ENCODE measurements at places on chromosomes 2 and 18. TPM values are rescaled to one million over a fixed set of nuclear protein-coding genes. Genes with fewer than 3 reads are reported as not detected.

GRCh38 chr2:133841900-133842299, 273.6 kb upstream of the NCKAP5 start:
- no peak for DNase-seq

GRCh38 chr18:77002496-77002895, 130.1 kb downstream of the MBP start:
- DNase-seq = no peak

DNA sequence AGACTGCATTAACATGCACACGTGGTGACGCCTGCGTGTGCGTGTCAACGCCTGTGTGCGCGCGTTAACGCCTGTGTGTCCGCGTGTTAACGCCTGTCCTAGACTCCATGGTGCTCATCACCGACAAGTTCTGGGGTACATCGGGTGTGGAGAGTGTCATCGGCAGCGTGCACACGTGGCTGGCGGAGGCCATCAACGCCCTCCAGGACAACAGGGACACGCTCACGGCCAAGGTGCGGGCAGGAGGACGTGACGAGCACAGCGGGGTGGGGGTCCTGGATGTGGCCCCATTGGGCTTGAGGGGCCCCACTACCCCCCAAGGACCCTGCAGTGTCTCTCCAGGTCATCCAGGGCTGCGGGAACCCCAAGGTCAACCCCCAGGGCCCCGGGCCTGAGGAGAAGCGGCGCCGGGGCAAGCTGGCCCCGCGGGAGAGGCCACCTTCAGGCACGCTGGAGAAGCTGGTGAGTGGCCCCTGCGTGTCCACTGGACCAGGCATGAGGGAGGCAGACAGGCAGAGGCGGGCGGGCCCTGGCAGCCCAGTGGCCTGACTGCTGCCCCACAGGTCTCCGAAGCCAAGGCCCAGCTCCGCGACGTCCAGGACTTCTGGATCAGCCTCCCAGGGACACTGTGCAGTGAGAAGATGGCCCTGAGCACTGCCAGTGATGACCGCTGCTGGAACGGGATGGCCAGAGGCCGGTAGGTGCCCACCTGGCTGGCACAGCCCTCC, 29.2 kb downstream of the GPC1 start:
- peak; percentile 69 for DNase-seq

DNA sequence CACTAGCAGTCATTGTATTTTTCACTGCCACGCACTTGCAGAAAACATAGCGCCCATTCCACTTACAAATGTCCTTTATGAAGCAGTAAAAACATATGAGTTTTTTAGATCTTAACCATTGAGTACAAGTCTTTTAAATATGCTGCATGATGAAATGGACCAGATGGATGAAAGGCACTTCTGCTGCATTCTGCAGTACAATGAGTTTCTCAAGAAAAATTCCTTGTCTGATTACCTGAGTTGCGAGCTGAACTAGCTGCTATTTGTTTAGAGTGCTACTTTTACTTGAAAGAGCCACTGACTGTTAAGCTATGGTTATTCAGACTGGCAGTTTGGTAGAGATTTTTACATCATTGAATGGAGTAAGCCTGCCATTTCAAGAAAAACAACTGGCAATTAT, 825.5 kb upstream of the ACVR2A start:
- DNase-seq = no peak

DNA sequence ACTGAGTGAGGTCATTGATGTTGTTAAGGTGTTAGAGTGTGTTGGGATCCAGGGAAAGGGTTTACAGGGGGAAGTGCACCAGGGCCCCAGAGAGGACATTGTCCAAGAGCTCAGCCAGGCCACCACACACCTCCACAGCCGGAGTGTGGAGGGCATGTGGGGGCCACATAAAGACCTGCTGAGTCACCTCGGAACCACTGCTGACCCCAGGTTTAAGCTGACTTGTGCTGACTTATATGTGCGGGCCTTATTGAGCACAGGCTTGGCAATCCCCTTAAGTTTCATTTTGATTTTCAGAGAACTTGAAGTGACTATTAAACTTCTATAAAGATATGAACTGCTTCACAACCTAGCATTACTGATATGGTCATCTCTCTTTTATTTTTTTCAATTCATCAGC, 166.2 kb upstream of the MAP3K20 start:
- no peak for DNase-seq

DNA sequence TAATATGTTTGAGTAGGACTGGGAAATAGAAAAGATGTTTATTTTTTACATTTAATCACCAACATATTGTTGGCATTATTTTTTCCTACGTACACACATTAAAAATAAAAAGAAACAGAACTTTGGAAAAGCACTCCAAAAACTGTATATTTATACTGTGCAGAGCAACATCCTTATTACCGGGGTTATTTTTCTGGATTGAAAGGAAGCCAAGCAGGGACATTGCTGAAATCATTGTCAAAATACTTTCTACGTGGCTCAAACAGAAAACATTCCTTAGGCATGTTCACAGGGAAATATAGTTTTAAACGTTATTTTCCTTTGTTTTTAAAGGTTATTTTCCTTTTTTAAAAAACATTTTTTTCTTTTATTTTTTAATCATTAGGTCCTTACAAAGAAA, 315.0 kb upstream of the SMIM21 start:
- DNase-seq = no peak

- DNase-seq = no peak
Observed at GRCh38 chr18:21313576-21313975, 71.5 kb downstream of the GREB1L start.

GRCh38 chr2:165055082-165055851, 99.9 kb upstream of the SLC38A11 start:
- DNase-seq = no peak

GRCh38 chr2:17620280-17620679, 79.8 kb downstream of the VSNL1 start:
- DNase-seq = no peak

DNA sequence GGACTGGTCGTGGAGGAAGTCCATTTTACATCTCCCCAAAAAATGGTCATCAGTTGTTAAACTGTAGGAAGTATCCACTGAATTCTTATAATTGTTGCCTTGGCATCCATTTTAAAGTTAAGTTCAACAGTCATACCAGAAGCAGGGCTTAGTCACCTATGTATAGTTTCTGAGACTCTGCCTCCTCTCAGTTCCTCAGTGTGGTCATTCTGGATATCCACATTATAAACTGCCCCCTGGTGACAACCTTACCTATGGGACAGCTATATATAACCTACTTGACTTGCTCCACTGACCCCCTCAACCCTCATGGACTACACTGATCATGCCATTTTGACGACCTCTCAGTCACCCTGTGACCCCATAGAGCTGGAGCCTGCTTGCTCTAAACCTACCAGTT, 617.0 kb downstream of the LRP1B start:
- DNase-seq = no peak

DNA sequence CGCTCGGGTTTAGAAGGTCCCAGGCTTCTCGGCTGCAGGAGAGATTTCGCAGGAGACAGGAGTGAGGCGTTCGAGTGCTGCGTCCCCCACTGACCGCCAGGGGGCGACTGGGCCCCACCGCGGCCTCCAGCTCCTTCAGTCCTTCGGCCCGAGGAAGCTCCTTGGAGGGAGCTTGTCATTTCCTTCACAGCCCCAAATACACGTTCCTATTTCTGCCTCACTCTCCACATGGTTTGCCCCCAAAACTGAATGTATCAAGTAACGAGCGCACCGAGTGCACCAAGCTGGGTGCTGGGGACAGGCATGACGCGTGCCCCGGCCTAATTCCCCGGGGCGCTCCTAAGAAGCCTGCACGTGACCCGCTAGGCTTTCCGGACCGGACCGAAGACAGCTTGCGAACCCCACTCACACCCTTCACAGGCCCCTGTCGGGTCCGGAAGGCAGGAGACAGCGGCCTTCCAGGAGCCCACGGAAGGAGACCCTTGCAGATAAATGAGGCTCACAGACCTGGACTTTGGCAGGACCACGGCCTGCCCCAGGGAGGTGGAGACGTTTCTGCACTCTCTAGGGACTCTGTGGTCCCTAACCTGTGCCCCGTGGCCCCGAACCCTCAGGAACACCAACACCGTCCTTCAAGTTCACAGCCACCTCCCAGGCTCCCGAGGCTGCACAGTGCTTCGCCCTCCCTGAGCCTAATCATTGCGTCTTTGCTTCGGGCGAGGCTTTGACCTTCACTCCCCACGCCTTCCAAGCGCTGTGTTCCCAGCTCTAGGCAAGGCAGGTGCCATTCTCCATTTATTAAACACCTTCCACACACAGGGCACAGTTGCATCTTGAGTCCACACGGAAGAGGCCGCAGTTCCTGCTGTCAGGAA, 13.0 kb upstream of the FAHD2A start:
- no peak for DNase-seq

DNA sequence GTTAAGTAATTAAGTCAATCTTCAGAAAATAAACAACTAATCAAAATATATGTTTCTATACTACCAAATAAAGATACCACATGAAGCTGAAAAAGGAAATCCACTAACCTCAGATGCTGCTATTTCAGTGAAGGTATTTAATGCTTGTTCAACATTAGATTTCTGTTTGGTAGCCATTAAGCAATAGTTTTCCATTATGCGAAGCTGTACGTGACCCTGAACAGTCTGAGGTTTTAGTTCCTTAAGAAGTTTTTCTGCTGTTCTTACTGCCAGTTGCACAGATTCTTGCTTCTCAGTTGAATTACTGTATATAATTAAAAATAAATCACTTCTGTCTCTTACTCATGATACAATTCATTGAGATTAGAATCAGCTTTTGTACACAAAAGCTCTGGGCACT, 65.4 kb downstream of the TTC21B start:
- no peak for DNase-seq

GRCh38 chr2:109376796-109377495, 236.8 kb downstream of the SEPTIN10 start:
- DNase-seq = no peak

DNA sequence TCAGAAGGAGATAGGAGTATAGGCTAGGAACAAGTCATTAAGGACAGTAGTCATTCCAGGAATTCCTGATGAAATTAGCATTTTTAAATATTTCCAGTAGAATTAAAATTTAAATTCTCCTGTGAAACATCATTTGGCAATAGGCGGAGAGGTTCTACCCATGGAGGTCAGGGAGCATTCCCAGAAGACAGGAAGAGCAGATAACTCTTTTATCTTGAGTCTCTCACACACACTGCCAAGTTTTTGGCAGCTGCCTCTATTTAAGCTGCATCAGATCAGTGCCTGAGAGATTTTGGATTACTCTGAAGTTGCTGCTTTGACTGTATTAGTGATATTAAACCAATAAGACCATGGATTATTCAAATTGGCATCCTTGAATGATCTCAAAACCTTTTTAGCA, 714.7 kb downstream of the EPHA4 start:
- no peak for DNase-seq

- DNase-seq = peak; percentile 91
Observed at GRCh38 chr2:28583899-28584553, 88.2 kb downstream of the PLB1 start.

DNA sequence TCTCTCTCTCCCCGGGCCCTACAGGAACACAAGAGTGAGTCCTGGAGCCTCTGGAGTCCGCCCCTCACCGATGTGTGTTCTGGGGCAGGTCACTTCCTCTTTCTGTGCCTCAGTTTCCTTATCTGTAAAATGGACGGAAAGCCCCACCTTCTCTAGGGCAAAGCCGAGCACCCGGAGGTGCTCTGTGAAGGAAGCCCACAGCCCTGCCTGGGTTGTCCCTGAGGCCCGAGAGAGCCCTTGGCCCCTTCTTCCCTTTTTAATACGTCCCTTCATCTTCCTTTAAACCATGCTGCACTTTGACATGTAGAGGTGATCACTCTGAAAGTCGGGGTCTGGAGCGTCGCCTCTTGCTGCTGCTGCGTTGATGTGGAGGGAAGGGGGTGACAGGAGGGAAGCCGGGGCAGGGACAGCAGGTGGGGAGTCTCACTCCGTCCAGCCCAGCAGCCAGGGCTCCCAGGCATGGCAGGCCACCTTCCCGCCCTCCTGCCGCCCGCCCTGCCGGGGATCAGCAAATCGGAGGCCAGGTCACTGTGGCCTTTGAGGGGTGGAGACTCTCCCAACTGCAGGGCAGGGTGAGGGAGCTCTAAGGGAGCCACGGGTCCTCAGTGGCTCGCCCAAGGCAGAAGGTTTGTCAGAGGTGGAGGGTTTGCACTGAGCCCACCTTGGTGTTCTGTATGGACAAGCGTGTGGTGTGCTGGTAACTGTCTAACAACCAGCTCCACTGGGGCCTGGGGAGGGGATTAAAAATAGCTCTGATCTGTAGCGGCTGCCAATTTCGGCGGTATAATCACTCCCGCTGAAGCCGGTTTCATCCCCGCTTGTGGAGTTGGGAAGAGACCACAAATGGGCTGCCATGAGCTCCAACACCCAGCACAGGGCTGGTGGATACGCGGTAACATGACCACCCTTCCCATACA, 135.9 kb upstream of the ID2 start:
- peak; percentile 44 for DNase-seq

GRCh38 chr18:52426041-52426440, 86.0 kb downstream of the DCC start:
- DNase-seq = no peak

GRCh38 chr2:240600451-240600961, 14.0 kb downstream of the CAPN10 start:
- peak; percentile 55 for DNase-seq

DNA sequence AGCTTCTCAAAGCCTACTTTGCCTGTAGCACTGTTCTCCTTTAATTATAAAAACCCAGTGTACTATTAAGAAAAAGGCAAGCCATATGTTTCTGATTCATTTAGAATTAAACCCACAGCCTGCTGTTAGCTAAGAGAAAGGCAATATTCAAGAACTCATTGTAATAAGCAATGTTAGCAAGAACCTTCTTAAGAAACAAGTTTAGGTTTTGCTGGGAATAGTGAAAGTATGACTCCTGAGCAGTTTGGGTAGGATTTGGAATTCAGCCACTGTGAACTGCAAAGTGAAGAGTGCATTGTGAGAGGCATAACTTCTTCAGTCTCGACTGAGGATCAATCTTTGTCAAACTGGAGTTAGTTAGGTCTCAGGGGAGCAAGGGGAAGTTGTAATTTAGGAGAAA, 206.5 kb upstream of the NT5C1B start:
- no peak for DNase-seq

- no peak for DNase-seq
Observed at GRCh38 chr2:161391737-161392506, 24.2 kb upstream of the TBR1 start.

The CGREF1 gene
- 8.6 TPM for total RNA-seq

The POTEJ gene
- not detected for total RNA-seq

The DSEL gene
- 16.9 TPM for total RNA-seq

The NEUROD1 gene
- not detected for total RNA-seq

The SUPT7L gene
- total RNA-seq = 25.2 TPM

The EMILIN1 gene
- total RNA-seq = 180 TPM

The EDAR gene
- not detected for total RNA-seq

The SERPINB10 gene
- not detected for total RNA-seq

The AKAIN1 gene
- not detected for total RNA-seq

The AQP12A gene
- not detected for total RNA-seq

The TMEM17 gene
- total RNA-seq = 1.1 TPM

The LRRC30 gene
- not detected for total RNA-seq

The MBD1 gene
- total RNA-seq = 62.1 TPM

Measured in aorta (tissue), 5 donors.